ENCODE measurements at places on chromosomes 6 and 20.

- DNase-seq, result no peak
Measured at GRCh38 chr20:35527122-35527769, 2.2 kb downstream of the C20orf173 start.

DNA sequence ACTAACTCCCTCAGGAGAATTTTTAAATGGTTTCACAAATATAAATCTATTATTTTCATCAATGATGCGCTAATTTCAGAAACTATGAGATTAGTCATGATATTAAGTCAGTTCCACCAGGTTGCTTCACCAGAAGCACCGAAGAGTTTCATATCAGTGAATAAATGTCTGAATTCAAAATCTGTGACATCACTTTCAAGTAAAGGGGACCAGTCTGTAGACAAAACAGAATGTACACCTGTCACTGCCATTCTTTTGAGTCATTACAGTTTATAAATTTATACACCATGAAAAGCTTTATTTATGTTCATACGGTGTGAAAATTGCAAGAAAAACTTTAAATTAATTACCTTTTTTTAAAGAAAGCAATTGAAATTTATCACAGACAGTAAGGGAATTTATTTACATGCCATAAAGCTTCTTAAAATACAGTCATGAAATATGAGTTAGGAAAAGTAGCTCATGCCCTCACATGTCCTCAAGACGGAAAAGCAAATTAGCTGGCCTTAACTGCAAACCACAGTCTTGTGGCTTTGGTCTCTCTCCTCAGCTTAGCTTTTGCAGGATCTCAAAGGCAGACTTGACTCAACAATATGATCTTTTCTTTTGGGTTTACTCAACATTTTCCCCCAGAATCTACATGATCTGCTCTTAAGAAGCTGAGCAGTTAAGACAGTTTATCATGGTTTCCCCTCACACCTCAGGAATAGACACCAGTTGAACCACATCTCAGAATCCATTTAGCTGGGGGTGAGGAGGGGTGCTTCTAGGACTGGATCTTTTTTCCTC is 177.7 kb upstream of the MCHR2 start:
- no peak for DNase-seq

- no peak for DNase-seq
Measured at GRCh38 chr6:96116674-96117073, 100.9 kb downstream of the FUT9 start.

DNA sequence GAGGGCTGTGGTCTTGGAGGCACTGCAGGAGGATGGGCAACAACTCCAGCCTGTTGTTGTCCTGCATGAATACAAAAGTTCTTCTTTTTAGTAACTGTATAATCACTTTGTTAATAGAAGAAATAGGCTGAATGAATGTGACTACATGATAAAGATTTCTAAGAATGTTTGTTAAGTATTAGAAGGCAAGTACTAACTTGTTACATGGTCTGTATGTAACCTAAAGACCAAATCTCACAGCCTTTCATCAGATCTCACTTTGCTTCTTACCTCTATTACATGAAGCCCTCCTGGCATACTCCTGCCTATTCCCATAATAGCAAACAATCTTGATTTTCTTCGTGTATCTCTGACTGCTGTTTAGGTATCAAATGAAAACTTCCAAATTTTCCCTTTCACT is 73.4 kb downstream of the REPS1 start:
- DNase-seq, result no peak

DNA sequence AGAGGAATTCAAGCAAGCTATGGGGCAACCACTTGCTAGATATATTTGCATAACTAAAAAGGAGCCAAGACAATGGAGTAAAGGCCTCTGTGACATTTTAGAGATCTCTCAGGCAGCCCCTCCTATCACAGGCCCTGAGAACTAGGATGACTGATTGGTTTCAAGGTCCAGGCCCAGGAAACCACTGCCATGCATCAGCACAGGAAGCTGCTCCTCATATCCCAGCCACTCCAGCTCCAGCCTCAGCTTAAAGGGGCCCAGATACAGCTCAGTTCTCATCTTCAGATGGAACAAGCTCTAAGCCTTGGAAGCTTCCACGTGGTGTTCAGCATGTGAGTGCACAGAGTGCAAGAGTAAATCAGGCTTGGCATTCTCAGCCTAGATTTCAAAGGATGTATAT is 21.1 kb upstream of the THBS2 start:
- DNase-seq, result no peak

- DNase-seq, result no peak
Measured at GRCh38 chr6:39367700-39368099, 45.2 kb upstream of the KCNK16 start.

GRCh38 chr6:13677878-13678254 is 33.8 kb downstream of the RANBP9 start:
- no peak for DNase-seq

- no peak for DNase-seq
Measured at GRCh38 chr6:167803816-167804215, 22.9 kb upstream of the AFDN start.

DNA sequence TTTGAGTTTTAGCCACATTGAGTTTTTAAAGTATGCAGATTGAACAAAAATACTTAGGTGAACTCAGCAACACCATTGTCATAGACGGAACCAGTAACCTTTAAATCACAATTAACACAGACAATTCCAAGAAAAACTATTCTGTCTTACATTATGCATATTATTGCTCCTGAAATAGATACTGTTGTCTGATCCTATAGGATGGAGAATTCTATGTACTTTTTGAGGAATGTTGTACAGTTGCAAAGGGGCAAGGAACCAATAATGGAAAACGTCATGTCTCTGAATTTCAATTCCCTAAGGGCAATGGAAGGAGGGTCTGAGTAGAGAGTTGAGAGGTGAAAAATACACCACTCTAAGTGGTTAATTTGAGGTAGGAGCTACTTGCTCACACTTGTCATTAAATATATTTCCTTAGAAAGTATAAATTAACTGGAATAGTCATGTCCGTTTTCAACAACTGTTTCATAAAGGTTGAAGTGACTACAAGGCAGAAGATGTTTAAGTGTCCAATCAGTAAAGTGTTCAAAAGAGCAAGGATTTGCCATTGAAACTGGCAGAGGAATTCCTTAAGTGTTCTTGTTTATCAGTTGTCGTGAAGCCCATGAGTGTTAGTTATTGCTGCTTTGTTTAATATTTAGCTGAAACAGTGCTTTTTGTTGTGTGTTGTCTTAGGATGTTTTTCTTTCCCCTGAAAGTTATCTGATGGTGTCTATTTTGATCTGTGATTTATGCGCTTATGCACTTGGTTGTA is 1.3 kb downstream of the NKAIN2 start:
- DNase-seq, result no peak

DNA sequence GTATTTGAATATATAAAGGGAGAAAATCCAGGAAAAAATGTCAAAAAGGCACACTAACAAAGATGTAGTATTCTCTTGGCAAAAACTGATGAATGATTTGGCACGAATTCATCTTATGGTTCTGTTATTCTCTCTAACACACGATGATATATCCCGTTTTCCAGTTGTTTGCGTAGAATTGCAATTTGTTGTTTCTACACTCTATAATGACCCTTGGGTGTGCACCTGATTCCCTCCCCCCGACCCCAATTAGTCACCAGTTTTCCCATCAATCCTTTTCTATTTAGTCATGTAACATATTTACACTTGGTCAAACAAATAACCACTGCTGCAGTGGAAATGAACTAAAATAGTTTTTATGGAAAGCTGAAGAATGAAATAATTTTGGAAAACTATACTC is 1.5 kb upstream of the ARID1B start:
- DNase-seq, result no peak

DNA sequence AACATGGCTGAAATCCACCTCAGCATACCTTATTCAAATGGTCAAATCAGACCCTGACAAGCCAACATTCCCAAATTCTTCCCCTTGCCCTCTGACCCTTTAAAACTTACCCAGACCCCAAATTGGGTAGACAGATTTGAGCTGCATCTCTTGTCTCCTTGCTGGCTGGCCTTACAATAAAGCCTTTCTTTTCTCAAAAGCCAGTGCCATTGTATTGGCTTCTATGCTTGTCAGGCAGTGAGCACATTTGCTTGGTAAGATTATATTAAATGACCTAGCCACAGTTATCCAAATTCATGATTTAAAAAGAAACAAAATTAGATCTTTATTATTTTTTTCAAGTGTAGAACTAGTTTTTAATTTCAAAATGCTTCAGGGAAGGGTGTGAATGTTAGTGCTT is 67.8 kb upstream of the FAM83B start:
- no peak for DNase-seq

- DNase-seq, result no peak
Measured at GRCh38 chr6:82525775-82526495, 162.3 kb downstream of the TPBG start.

DNA sequence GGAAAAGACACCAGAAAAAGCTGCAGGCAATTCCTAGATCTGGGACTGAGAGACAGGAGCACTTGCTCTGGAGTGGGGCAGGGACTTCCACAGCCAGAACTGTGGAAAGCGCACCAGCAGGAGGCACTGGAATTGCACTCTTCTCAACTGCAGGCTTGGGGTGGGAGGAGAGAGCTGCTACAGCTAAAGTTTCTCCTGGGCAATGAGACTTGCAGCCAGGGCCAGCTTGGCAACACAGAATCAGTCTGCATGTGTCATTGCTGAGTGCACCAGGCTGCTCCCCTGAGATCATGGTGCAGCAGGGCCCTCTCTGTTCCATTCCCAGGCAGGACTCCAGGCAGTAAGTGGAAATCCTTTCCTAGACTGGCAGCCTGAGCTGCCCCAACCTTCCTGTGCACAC is 145.8 kb downstream of the INSM1 start:
- no peak for DNase-seq

GRCh38 chr6:119717942-119718341 is 368.4 kb upstream of the MAN1A1 start:
- DNase-seq, result no peak

DNA sequence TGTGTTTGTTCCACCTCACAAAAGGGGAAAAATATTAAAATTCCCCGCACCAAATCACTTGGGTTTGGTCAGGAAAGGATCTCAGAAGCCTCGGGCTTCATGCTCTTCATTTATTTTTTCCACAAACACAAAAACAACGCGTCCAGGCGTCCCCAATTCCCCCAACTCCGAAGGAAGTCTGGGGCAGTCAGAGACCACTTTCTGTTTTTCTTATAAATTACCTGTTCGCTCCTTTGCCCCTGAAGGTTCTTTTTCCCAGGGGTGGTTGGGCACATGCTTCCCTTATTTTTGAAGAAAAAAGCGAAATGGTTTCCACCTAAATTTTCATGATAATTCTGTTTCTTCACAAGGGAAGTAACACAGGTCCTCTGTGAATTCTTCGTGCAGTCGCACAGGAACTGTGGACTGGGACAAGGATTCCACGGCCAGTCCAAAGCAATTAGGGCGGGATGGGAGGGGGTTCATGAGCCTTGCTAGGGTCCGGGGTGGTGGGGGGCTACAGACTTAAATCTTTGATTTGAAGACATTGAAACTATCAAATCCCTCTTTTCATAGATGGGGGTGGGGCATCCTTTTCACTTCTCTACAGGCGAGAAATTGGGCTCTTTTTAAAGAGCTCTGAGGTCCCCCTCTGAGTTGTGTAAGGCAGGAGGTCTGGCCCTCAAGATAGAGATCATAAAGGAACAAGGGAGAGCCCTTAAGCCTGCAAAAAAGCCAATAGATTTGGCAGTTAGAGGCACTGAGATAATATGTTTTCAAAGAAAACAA is 30.5 kb upstream of the HFE start:
- DNase-seq, result peak; percentile 31

- no peak for DNase-seq
Measured at GRCh38 chr6:159874435-159874834, 16.4 kb upstream of the MAS1 start.

DNA sequence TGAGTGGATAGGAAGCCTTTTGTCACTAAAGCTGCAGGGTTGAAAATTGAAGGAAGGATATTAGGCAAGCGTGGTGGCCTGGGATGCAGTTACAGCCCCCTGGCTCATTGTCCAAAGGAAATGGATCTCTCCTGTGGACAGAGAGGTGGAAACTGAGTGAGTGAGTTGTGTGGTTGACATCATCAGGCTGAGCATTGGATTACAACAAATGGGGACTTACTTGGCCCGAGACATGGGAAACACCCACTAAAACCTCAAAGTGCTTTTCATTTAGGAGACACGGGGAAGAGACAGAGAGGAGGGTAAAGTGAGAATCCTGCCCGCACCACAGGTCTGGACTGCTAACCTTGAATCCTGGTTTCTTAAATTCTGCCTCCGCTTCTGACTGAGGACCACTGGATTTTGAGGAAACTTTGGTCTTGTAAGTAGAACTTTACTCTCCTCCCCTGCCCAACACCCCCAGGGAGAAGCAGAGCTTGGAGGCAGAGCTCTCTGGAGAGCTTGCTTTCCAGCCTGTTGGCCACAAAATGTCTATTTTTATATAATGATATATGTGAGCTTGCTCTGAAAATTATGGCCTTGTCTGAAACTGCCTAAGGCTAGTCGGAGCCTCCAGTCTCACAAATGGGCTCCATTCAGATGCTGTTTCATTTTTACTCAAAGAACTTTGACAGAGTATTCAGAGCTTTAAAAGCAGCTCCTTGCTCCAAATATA is at the start of gene PKIG:
PKIG (plus strand) TSS at position 269 of the 715 bp plus-strand sequence. CDS start 31,978 bp downstream, outside the sequence.
- DNase-seq, result no peak

DNA sequence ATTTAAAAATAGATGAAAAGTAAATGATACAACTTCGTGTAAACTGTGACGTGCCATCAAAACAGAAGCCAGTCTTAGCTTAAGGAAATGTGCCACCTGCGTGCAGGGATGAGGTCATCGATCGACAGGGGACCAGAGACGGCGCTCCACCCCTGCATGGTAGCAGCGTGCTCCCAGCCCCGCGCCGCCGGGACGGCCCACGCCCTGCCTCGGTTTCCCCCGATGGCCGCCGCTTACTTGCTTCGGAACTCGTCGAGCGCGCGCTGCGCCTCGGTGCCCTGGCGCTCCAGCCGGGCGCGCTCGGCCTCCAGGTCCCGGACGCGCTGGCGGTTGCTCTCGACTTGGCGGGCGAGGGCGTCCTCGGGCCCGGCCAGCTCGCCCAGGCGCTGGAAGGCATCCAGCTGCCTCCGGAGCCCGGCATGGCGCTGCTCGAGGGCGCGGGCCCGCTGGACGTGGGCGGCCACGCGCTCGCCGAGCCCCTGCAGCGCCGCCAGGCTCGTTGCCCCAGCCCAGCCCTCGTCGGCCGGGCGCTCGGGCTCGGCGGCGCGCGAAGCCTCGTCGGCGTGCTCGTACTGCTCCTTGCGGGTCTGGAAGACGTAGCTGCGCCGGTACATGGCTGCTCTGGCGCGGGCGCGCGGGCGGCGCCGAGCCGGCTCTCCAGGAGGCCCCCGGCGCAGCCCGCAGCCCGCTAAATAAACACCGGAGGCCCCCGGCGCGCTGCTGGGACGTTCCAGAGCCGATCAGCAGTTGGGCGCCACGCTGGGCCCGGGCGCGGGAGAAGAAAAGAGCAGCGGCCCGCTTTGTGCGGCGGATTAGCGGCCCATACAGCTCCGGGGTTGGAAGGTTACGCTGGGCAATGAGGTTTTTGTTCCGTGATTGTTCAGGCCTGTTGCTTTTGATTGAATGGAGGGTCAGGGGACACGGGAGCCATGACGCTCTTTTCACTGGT is at the start of gene BFSP1:
BFSP1 (minus strand) TSS at position 664 of the 949 bp plus-strand sequence; CDS start at position 614, 50 bp downstream.
- DNase-seq, result peak; percentile 22

GRCh38 chr6:84251891-84252539 is 24.6 kb upstream of the CEP162 start:
- no peak for DNase-seq
